ENCODE measurements at places on chromosomes 3 and 15.
A peak's percentile ranks its signal among the peaks of the same experiment; 100 is the strongest.

- no peak for DNase-seq
These were observed 242.5 kb downstream of the ATP8B4 start for GRCh38 chr15:49876401-49877038.

- DNase-seq, result no peak
These were observed 38.0 kb upstream of the DPH6 start for GRCh38 chr15:35583863-35584528.

GRCh38 chr3:128369881-128370642 is 96.6 kb downstream of the DNAJB8 start:
- no peak for DNase-seq

DNA sequence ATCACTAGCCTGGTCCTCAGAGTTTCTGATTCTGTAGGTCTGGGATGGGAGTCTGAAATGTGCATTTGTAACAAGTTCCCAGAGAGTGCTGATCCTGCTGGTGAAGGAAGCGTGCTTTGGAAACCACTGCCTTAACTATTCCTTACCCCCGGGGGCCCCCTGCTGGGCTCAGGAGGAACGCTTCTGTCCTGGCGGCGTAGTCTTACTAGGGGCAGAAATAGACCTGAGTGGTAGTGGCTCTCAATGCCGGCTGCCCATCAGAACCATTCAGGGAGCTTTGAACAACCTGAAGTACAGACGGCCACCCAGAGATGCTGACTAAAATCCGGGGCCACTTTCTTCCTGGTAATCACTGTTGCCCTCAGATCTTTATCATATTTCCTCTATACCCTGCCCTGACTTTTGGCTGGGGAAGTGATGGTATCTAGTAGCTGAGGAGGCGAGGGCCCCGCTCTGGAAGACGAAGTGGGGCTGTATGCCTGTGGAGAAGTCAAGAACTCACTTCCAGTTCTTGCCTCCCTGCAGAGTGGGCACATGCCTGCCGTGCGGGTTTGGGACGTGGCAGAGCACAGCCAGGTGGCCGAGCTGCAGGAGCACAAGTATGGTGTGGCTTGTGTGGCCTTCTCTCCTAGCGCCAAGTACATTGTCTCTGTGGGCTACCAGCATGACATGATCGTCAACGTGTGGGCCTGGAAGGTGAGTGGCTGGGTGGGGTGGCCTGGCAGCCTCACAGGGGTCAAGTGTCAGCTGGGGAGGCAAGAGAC is 16.3 kb upstream of the JMJD7 start:
- DNase-seq, result peak; percentile 56

DNA sequence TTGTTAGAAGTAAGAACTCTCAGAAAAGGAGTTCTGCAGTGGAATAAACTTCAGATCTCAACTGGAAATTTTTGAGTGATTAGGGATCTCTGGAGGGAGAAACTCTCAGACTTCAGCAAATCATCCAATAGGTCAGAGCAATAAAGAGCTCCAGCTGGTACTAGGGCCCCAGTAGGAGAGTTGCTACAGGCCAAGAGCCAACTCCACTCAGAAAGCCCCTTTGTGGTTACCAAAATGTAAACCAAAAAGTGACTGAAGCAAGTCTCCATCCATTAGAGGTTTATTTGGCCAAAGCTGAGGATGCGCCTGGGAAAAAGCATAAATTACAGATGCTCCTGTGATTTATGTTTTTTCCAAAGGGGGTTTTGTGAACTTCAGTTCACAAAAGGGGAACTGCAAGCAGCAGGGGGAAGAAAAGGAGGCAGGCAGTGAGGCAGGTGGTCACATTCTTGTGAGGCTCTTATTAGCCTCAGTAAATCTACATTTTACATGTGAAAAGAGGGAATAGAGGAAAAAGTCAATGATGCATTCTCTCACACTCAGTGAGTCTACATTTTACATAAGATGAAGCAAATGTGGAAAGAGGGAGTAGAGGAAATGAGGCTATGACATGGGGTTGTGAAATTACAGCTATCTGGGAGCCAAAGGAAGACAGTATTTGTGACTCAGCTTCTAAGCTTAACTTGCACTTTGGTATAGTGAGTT is 92.4 kb upstream of the DAZL start:
- no peak for DNase-seq

DNA sequence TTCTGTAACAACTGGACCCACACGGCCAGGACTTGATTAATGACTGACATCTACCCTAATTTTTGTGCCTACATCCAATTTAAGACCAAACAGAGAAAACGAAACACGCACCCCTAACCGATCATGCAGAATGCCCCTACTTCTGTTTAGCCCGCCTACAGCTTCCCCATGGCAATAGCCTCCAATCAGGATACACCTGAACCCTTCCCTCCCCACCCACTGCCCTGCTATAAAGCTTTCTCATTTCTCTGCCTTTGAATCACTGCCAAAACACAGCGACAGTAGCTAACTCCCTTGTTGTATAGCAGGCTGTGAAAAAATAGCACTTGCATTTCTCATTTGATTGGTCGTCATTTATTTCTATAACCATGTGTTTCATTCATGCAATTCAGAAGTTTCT is 45.2 kb upstream of the DPPA4 start:
- DNase-seq, result no peak

Measured in activated effector memory CD4-positive, alpha-beta T cell treated with Interleukin-2 at 50 U/mL for 16 hours (primary cell).